ENCODE measurements at places on chromosomes 4 and X. TPM values are rescaled to one million over a fixed set of nuclear protein-coding genes. Genes with fewer than 3 reads are reported as not detected.

Gene CDX4
- total RNA-seq = not detected

Gene NDST3
- total RNA-seq = 2.8 TPM

Gene MAOB
- 52.9 TPM for total RNA-seq

Gene CD38
- 6.1 TPM for total RNA-seq

Gene NAP1L5
- total RNA-seq = 10.0 TPM

Gene ADH6
- 115 TPM for total RNA-seq

Gene EPGN
- 0.75 TPM for total RNA-seq

GRCh38 chr4:183905593-183906488, 734 bp downstream of the STOX2 start:
- DNase-seq = no peak

- DNase-seq = no peak
Measured at GRCh38 chr4:172844556-172844955, 324.1 kb upstream of the GALNT7 start.

DNA sequence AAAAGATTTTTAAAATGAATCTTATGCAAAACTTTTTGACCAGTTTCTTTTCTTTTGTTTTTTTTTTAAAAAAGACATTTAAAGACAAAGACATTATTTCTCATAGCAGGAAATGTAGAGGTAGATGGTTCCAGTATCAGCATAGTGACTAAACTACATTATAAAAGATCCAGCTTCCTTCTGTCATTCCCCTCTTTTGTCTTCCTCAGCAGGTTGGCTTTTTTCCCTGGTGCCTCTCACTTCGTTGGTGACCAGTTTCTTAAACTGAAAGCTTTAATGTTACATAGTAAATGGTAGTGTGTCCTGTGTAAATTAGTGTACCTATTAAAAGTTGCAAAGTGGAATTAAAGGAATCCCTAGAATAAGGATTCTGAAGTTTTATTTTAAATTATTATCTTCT, 36.1 kb downstream of the DCK start:
- DNase-seq = no peak

- no peak for DNase-seq
Measured at GRCh38 chr4:179664430-179665027, 2222.3 kb upstream of the AGA start.

DNA sequence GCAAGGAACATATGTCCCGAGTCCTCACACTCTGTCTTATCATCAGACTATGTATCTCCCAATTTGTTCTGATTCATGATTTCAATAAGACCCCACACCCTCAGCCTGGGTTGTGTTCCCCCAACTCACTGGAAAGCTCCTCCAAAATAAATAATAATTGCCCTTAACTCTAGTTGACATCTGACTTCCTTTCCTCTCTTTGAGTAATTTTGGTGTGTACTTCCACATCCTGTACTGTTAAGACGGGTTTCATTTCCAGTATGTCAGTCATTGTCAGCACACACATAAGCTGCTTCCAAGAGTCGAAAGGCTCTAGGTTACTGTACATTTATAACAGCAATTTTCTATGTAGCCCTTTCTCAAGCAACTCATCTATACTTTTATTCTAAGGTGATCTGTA, 52.2 kb upstream of the C1QTNF7 start:
- no peak for DNase-seq

GRCh38 chrX:38312436-38312835, 14.9 kb downstream of the RPGR start:
- no peak for DNase-seq

DNA sequence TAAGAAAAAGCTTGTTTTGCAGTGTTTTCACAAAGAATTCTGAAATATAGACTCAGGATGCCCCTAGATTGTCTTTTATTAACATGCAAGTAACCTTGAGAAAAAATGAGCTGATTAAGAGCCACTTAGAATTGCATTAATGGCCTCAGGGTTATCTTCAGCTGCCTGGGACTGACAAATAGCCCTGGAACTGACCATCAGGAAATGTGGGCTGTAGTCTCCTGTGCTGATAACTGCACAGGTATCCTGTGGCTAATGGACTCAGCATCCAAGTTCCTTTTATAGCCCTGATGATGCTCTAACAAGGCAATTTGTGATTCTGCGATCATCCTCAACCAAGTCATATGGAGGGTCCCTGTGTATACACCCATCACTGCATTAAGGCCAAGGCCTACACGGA, 17.0 kb downstream of the CA5B start:
- no peak for DNase-seq

DNA sequence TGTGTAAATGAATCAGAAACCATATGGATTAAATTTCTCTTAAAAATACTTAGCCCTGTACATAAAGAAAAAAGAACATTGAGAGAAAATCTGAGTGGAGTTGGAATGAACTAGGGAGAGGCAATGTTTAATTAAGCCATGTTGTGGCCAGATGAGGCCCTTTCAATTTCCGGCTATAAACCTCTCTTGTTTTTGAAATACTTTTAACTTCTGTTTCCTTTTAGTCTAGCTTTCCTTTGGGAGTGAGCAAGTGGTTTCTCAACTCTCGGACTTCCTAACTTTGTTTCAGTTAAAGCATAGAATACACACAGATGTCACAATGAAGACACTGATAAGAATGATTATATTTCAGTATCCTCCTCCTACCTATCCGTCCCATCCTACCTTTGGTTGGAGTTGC, 197.2 kb downstream of the ARHGAP24 start:
- no peak for DNase-seq

Data from liver (tissue), 10 donors.